C1 segment of cervical spinal cord (tissue), 14 donors: ENCODE measurements at places on chromosomes 7 and 10.
A peak's percentile ranks its signal among the peaks of the same experiment; 100 is the strongest.

DNA sequence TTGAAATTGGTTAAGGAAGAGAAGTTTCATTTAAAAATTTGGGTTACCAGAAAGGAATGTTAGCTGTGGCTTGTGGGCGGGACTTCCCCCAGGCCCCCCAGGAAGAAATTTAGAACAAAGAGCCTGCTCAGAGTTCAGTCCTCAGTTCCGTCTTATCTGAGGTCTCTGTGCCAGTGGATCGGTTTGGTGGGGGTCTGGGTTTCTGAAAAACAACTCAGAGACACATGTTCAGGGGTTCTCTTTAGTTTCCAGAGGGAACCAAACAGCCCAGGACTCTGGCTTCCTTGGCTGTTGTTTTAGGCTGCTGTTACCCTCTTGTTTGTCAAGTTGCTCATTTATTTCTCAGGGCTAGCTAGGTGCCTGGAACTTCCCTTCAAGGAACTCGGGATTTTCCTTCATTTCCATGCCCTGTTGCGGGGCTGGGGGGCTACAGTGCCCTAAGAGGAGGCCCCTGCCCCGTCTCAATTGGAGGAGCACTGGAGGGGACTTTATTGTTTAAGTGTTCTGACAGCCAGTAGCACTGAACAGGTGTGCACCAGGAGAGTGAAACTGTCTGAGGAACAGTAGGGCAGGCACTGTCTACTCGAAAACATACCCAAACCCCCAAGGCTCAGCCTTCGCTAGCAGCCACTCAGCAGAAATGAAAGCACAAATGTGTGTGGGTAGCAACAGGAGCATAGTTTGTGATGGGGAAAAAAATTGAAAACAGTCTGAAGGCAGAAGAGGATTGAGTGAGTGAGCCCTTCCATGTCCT, 59.9 kb downstream of the ALOX5 start:
- DNase-seq: no peak

DNA sequence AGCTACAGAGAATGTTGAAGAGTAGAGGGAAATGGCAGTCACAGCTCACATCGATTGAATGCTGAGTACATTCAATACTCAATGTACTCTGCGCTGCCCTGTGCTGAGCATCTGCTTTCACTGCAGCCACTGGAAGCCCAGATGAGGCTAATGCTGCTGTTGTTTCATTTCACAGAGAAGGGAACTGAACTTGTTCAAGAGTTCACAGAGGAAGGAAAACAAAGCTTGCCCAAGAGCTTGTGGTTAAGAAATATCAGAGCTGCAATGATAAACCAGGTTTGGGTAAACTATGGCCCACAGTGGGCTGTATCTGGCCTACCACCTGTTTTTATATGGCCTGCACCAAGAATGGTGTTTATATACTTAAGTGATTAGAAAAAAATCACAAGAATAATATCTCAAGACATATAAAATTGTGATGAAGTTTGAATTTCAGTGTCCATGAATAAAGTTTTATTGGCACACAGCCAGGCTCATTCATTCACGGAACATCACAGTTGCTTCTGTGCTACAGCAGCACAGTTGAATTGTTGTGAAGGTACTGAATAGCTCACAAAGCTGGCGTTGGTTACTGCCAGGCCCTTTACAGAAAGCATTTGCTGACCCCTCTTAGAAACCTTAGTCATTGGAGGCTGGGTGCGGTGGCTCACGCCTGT, 64.1 kb downstream of the CFAP58 start:
- DNase-seq: no peak

DNA sequence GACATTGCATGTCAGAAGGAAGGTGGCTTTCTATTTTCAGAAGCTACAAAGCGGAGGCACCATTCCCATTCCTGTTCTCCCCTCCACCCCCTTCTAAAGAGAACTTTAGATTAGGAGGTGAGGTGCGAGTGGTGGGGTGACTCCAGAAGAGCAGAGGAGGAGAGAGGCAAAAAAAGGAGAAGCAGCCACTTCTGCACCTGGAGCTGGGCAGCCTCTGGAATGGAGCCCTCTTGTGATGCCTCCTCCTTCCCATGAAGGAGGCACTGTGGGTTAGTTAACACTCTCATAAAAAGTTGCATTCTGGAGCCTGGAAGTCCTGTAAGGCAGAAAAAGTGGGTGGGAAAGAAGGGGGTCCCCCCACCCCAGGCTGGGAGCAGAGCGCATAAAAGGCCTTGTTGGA, 4.8 kb downstream of the PTF1A start:
- no peak for DNase-seq

- no peak for DNase-seq
Measured at GRCh38 chr7:44276571-44277221, 48.7 kb downstream of the CAMK2B start.

DNA sequence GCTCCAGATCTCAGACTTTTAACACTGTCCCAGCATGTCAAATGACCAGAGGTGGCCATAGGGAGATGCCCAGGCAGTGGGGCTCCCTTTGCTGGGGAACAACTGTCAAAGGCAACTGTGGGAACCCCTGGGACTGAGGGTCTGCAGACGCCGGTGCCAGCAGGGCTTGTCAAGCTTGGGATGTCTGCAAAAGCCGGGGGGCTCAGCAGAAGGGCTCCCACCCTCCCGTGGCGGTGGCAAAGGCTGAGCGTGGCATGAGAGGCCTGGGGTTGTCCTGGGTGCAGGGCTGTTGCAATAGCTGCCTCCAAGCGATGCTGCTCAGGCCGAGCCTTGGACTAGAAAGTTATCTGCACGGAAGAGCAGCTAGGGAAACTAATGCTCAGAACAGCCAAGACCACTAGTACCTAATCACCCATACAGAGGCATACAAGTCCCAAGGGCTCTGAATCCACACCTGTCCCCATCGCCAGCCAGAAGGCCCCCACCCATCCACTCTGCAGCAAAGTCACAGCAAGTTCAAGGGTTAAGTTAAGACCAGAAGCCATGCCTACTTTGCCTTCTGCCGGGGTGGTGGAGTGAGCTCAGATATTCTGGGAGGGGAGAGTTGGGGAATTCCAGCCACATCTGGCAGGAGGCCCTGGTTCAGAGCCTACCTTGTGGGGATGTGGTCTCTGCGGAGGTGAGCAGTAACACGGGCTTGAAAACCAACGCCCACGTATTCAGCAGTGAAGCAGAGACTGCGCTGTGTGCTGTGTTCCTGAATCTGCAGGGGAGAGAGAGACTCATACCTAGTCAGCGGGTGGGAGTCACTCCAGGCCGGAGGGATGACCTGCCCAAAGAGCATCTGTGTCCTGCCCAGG, 4.6 kb downstream of the SH2B2 start:
- no peak for DNase-seq

GRCh38 chr7:133854739-133855138, 272.4 kb upstream of the LRGUK start:
- no peak for DNase-seq

- DNase-seq: no peak
Measured at GRCh38 chr7:25732766-25733217, 419.2 kb upstream of the NFE2L3 start.

DNA sequence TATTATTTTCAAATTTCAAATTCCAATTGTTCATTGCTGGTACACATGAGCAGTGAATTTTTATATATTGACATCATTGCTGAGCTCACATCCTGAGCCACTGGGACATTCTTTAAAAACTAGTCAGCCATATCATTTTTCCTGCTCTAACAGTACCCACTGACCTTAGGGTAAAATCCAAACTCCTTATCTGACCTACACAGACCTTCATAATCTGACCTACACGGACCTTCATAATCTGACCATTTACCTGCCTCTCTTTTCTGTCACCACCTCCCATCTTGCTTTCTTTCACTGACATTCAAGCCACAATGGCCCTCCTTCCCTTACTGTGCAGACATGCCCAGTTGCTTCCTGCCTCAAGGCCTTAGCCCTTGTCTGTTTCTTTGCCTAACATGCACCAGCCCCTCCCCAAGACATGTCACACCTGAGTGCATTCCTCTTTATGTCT, 16.1 kb upstream of the CUZD1 start:
- no peak for DNase-seq

DNA sequence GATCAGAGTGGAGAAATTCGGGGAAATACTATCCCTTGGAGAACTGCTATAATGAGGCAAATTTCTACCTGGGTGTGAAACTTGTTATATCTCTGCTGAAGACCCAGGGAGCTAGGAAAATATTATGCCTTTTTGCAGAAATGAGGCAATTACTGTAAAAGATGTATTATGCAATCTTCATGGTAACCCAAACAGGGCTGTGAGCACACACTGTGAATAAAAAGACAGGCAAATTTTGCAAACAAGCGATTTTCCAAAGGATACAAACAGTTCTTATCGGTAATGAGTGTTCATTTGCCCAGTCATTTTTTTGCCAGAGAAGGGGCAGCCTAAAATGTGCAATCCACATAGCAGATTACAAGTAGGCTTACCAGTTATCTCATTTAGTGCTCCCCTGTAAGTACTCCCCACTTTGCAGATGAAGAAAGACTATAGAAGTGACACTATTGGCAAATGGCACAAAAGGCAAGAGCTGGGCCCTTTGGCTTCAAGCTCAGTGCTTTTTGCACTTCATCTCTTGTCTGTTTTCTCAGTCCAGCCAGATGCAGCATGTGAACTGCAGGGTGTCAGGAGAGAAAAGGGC, 205.8 kb downstream of the HECW1 start:
- no peak for DNase-seq

- no peak for DNase-seq
Measured at GRCh38 chr10:26448706-26449435, 10.7 kb downstream of the APBB1IP start.

- DNase-seq: peak; percentile 8
Measured at GRCh38 chr10:79181698-79182521, 113.1 kb downstream of the ZMIZ1 start.

GRCh38 chr10:114631666-114632417, 26.2 kb downstream of the ABLIM1 start:
- no peak for DNase-seq

- no peak for DNase-seq
Measured at GRCh38 chr7:69844264-69844868, 246.1 kb downstream of the AUTS2 start.

- DNase-seq: no peak
Measured at GRCh38 chr10:69467928-69468750, 16.9 kb downstream of the TSPAN15 start.

DNA sequence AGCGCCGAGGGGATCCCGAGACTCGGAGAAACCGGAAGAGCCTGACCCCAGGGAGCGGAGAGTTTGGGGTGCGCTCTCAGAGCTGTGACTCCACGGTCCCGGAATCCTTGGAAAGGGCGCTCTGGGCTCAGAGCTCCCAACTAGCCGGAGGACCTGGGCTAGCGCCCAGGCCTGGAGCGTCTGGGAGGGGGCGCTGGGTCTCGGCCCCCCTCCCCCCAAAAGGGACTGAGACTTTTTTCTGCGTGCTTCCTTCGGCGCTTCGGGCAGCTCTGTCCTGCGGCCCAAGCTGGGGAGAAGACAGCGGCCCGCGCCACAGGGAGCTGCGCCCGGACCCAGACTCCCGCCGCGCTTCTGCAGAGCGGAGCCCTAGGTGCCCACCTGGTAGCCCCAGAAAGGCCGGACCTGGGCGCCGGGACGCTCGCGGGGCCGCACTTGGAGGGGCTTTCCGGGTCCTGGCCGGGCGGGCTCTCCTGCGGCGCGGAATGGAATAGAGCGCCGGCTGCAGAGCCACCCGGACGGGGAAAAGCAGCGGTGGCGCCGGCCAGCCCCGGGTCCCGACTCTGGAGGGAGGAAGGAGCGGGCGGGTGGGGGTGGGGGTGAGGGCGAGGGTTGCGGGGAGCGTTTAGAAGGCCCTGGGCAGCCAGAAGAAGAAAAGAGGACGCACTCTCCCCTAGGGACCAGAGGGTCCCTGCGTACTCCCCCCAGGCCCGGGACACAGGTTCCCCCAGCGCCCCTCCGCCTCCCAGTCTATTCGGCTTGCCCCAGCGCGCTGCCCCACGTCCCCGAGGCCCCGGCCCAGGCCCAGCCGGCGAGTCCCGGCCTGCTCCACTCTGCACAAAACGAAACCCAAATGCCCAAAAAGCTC, 4.7 kb downstream of the ZNF503 start:
- DNase-seq: no peak

DNA sequence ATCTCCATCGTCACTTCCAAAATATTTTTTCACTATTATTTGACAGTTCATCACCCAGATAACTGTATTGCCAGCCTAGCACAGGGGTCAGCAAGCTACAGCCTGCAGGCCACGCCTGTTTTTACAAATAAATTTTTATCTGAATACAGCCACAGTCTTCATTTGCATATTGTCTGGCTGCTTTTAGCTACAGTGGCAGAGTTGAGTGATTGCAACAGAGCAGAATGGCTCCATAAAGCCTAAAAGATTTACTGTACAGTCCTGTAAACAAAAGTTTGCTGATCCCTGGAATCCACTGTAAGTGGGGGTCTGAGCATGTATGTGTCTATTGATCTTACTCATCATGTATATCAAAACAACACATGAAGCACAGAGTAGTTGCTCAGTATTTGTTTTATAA, 45.9 kb upstream of the GNAI1 start:
- no peak for DNase-seq

DNA sequence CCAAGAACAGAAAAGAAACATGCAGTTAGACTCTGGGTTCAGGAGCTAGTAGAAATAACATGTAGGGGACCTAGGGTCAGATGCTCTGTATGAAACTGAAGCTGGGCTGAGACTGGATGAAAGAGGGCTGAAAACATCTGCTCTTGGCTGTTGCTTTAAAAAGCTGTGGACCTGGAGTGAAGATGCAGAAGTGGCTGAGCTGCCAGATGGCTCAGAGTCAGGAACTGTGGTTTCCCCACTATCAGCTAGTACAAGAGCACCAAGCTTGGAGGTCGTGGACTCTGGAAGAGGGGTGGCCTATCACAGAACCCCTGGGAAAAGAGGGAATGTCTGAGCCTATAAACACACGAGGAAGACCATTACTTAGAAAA, 5.9 kb downstream of the ADK start:
- no peak for DNase-seq

DNA sequence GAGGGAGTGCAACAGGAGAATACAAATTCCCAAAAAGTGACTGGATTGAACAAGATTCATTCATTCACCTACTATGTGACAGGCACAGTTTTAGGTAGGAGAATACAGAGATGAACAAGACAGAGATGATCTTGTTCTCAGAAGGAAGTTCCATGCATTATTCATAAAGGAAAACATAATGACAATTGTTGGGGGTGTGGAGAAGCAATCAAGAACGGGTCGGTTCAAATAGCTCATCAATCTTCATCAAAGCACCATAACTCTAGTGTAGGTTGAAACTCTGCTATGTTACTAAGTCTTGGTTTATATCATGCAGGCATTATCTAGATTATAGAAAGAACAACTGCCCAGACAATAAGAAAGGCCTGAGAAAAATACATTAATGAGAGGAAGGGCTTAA, 243.7 kb downstream of the DGKI start:
- no peak for DNase-seq

DNA sequence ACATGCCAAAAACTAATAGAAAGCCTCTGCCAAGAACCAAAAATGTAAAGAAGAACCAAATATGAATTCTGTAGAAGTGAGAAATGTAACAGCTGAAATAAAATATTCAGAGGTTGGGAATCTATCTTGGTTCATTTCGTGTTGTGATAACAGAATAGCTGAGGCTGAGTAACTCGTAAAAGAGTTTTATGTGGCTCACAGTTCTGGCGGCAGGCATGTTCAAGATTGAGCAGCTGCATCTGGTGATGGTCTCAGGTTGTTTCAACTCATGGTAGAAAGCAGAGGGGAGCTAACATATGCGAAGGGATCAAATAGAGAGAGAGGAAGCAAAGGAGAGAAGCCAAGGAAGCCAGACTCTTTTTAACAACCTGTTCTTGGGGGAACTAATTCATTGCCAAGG, 717.2 kb downstream of the TNS3 start:
- no peak for DNase-seq
